ENCODE measurements at places on chromosomes 4 and X.

DNA sequence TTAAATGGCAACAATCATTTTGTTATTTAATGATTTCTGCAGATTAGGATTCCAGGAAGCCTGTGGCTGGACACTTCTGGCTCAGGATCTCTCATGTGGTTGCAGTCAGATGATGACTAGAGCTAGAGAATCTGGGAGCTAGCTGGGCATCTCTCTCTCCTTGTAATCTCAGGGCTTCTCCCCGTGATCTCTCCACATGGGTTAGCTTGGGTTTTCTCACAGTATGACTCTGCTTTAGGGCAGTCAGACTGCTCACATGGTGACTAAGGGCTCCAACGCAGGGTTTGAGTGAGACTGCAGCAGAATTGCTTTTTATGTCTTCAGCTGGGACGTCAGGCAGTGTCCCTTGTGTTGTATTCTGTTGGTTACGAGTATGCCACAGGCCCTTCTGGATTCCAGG is 361.4 kb downstream of the CBLL2 start:
- DNase-seq: no peak

- no peak for DNase-seq
Observed at GRCh38 chr4:168741281-168742173, 244.7 kb downstream of the PALLD start.

GRCh38 chr4:54165438-54165837 is 63.7 kb upstream of the PDGFRA start:
- DNase-seq: no peak

DNA sequence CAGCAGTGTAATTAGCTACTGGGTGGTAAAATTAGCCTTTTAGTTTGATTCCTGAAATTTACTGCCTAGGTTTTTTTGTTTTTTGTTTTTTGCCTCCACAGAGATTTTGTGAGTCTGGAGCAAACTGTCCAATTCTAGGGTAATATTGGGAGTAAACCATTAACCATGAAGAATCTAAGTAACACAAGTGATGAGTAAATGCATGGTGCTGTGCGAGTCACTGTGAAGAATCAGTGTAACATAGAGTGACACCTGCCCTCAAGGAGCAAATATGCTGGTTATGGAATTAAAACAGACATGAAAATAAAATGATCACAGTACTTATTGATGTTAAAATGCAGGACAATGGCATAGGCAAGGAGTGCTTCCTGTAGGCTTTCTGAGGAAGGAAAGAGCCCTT is 60.1 kb downstream of the LRP2BP start:
- DNase-seq: no peak

DNA sequence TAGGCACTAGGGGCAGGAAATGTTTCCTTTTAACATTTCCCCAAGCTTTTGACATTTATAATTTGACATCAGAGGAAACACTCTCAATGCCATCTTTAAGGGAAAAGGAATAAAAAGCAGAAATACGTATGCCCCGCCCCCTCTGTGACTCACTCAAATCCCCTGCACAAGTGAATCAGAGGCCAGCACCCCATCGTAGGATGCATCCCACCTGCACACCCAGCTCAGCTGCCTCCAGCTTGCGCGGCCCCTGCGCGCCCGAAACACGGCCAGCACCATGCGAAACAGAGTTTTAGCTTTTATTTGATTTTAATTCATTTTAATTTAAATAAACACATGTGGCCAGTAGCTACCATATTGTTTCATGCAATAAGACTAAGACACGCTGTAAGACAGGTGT is 29.5 kb downstream of the ABLIM2 start:
- no peak for DNase-seq

DNA sequence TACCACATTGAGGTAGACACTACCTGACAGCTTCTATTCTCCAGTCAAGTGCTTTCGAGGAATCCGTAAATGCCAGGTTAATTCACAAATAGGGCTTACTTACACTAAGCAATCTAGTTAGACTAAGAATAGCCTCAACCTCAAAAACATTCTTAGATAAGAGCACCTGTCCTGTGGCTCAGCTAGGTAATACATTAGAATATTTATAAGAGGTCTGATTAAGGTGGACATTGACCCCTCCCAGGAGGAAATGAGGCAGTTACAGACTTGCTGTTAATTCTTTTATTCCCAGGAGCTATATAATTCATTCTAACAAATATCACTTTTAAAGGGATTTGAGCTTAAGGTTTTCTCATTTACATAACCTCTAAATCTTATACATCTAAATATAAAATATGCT is 758.1 kb downstream of the GRID2 start:
- DNase-seq: no peak

- no peak for DNase-seq
Observed at GRCh38 chr4:3452376-3452775, 10.6 kb downstream of the HGFAC start.

GRCh38 chrX:120310861-120311726 is at the start of gene TMEM255A:
TSS of gene TMEM255A (minus strand) at chrX:120311461. CDS start at chrX:120311309, 152 bp downstream.
- DNase-seq: no peak

GRCh38 chr4:67871867-67872266 is 11.9 kb downstream of the TMPRSS11D start:
- no peak for DNase-seq

Measured in stimulated activated CD4-positive, alpha-beta T cell treated with anti-CD3 and anti-CD28 coated beads, TNF-alpha, amount 100 ng/mL, for 4 hours (primary cell).